KBM-7 (cell line): ENCODE measurements at places on chromosomes 12 and 14.

DNA sequence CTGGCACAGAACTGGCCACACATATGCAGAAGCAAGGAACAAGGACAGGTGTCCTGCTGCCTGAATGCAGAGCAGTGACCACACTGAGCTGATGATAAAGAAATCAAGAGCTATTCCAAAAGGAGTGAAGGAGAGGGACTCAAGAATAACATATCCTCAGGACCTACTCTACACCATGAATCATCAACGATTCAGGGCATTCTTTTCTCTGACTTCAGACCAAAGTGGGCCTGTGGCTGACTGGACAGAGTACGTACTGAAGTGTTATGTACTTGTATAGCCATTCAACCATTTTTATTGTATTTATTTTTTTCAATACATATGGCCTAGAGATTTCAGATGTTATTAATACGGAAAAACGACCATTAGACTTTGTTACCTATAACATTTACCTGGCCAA lies 177.5 kb upstream of the TMTC1 start:
- no peak for DNase-seq

DNA sequence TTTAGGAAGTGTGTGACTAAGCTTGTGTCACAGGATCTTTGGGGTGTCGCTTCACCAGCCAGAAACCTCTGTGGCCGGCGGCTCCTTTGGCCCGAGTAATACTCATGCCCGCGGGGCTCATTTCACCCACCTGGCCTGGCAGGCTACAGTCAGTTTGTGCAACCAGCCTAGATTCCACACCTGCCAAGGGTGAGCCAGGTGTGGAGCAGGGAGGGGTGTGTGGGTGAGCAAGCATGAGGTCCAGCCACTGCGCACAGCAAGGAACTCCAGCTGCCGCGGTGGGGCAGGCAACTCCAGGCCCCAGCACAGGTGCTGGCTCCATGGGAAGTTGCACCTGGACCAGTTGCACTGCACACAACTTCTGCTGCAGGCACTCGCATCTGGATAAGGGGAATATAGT lies 462.3 kb upstream of the LRFN5 start:
- DNase-seq: no peak

GRCh38 chr12:66269757-66270383 lies 32.4 kb upstream of the HELB start:
- peak; percentile 65 for DNase-seq

- peak; percentile 66 for DNase-seq
Observed at GRCh38 chr14:23559010-23559925, 3.2 kb downstream of the THTPA start.

GRCh38 chr14:61620130-61620946 lies 75.0 kb upstream of the HIF1A start:
- DNase-seq: no peak

DNA sequence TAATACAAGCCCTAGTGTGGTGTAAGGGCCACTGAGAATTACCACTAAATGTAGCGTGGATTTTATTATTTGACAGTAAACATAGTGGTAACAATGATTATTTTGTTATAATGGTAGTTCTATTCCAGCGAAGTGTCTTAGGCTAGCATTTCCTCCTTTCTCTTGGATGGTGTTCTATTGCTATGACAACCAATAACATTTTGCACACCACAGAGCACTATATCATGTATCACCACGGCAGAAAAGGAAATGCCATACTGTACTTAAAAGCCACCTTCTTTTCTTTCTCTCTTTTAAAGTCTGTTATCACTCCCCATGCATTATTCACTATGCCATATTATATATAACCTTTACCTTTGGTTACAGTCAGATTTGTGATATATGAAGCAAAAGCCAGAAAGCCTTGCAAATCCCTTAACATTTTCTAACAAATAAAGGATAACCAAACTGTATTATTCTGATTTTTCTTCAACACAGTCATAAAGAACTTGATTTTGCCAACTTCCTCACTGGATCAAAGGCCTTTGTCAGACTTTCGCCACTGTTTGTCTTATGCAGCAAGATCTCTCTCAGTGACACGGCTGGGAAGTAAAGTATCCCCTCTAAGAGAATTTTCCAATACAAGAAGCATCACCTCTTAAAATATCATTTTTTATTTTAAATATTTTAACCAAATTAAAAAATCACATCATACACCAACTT lies 195.8 kb downstream of the FOXN3 start:
- DNase-seq: peak; percentile 77

DNA sequence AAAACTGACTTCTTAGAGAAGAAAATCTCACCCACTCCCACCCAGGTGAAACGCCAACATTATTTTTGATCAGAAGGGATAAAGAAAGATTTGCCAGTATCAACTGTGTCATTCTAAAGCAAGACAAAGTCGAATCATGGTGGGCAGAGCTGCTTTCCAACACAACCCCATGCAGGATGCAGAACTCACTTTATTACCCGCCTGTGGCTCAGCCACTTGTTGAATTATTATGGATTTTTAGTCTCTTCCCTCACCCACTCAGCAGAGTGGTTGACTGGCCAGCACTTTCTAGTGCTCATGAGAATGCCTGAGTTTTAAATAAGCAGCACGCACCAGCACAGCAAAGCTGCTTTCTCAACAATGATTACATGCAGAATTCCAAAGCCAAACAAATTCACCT lies 32.1 kb downstream of the CRACR2A start:
- no peak for DNase-seq

DNA sequence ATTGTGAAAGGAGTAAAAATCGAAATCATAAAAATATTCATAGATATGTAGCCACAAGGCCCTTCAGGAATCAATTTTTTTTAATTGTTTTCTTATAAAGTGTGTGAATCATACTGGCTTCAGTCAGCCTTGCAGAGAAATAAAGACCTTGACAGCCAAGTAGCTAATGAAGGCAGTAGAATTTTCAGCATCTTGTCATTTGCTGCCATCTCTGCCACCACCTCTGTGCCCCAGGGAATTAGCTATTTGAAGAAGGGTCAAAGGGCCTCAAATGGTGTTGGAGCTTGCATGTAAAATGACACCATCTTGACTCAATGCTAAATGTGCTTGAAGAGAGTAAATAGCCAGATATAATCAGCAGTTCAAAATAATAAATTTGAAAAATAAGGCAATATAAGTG lies 359.4 kb upstream of the DCN start:
- no peak for DNase-seq

- no peak for DNase-seq
Observed at GRCh38 chr14:23442721-23443356, 7.4 kb upstream of the MYH7 start.

DNA sequence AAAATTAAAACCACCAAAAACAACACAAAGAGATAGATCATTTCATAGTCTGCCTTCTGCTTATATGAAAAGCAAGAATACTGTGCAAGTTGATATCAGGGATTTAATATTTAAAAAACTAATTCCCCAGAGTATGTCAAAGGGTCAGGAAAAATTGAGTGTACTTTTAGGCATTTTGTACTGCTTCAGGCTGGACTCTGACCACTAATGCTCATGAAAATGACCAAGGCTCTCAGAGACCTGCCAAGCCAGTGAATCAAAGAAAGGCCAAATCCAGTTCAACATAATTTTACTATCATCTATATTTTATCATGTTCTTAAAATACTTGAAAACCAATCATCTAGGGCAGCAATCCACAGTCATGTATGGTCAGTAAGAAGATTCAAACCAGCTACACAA lies 66.0 kb downstream of the TTC7B start:
- DNase-seq: no peak
